Activated naive CD8-positive, alpha-beta T cell treated with anti-CD3 and anti-CD28 coated beads for 36 hours (primary cell): ENCODE measurements at places on chromosomes 11 and 22. TPM values are rescaled to one million over a fixed set of nuclear protein-coding genes. Genes with fewer than 3 reads are reported as not detected.

Gene SCGB2A2
- not detected for total RNA-seq

Gene CNTN5
- not detected for total RNA-seq

Gene EXT2
- total RNA-seq = 24.0 TPM

Gene SGSM1
- total RNA-seq = 0.04 TPM

Gene OR51A2
- total RNA-seq = not detected

Gene MYO7A
- 0.06 TPM for total RNA-seq

Gene OR51B2
- total RNA-seq = not detected

Gene RFPL2
- total RNA-seq = not detected

Gene RASGRP2
- total RNA-seq = 4.6 TPM

Gene GAL3ST1
- not detected for total RNA-seq

Gene GP1BB
- not detected for total RNA-seq

Gene TMEM258
- total RNA-seq = 143 TPM

Gene CDC42BPG
- 0.46 TPM for total RNA-seq

Gene CEP164
- total RNA-seq = 28.3 TPM

Gene APOA5
- not detected for total RNA-seq

Gene ADAMTS8
- not detected for total RNA-seq

Gene LSP1
- 147 TPM for total RNA-seq

Gene SMCO4
- total RNA-seq = 6.8 TPM

Gene C11orf87
- not detected for total RNA-seq

Gene SLC17A6
- not detected for total RNA-seq

Gene SIRT3
- 20.5 TPM for total RNA-seq

Gene SLC22A25
- total RNA-seq = not detected

Gene FAM181B
- total RNA-seq = not detected

Gene WNT11
- not detected for total RNA-seq

Gene STIM1
- 55.4 TPM for total RNA-seq

Gene SLC22A6
- not detected for total RNA-seq

Gene CYP2D6
- total RNA-seq = 2.4 TPM

Gene A4GALT
- not detected for total RNA-seq

Gene RCOR2
- total RNA-seq = 0.82 TPM

Gene MMP27
- total RNA-seq = not detected

Gene MRGPRF
- not detected for total RNA-seq

Gene CCDC116
- total RNA-seq = 0.29 TPM

Gene OR52H1
- not detected for total RNA-seq

Gene GAB4
- 0.16 TPM for total RNA-seq
